Activated CD4-positive, alpha-beta T cell treated with anti-CD3 and anti-CD28 coated beads, Interleukin-2, Interleukin-6, amounts not matched to agents 100 ng/mL and 50 ng/mL, durations not matched to agents 16 hours and 8 hours (primary cell): ENCODE measurements at places on chromosomes 7 and 10.

GRCh38 chr7:48667407-48667806 lies 256.9 kb upstream of the CDC14C start:
- DNase-seq, result no peak

DNA sequence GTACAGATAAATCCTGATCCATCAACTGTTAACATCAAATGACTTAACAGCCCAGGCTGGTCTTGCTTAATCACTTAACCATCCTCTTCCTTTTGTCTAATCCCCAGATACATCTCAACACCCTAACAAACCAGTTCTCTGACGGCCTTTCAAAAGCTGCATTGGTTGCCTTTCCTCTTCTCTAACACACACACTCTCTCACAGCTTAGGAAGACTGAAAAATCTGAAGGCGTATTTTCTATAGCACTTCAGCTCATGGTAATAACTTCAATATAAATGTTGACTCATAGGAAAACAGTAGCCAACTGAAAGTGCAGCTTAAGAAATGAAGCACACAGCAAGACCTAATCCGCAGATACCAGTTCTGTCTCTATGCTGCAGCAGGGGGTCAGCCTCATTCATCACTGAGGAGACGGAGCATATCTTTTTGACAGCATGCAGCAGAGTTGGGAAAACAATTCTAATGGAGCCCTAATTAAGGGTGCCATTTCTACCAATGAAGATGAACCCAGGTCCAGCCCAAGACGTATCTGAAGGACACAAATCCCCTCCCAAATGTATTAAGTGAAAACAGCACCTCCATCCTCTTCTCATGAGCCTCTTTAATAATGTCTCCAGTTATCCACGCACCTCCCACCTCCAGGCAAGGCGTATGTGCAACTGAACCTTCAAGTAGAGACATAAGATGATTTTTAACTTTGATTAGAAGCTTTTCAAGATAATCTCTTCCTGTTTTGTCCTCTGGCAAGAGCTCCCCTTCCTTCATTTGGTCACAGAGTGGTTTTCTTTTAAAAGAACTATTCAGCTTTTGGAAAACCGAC lies 211.7 kb upstream of the NFE2L3 start:
- DNase-seq, result no peak

DNA sequence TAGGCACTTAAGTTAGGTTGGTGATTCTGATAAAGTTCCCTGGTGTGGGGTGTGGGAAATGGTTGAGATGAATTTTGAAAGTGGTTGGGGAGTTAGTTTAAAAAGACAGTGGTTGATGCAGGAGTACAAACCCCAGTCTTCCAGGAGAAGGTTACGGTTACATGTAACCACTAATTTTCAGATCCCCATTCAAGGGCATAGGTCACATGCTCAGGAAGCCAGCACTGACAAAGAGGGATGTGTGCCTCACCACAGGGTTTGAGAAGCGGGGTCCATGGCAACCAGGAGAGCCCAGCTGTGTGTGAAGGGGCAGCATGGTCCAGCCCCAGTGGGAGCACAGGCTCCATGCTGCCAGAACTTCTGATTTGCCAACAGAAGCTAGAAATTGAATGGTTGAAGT lies 144.2 kb downstream of the MDFIC start:
- no peak for DNase-seq

DNA sequence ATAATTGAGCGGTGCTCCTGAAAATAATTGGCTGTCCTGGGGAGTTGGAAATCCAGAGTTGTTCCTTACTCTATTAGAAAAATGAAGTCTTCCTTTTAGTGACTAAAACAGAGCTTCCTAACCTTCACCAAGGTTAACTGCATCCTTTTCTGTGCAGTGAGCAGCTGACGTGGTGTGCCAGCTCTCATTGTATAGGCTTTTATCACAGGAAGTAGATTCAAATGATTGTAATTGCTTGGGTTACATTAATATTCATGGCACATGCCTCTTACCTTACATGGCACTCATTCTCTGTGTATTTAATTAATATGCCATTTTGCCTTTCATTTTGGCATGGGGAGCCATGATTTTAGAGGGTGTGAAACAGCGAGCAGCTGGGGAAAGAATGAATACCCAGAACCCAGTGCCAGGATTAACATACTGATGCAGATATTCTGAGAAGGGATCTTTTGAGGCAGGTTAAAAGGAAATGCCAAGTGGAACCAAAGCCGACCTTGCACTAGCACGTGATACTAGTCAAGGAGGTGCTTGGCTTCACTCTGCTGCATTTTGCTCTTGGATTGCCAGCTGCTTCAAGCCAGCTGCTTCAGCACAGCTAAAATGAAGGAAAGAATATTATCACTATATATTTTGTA lies 115.3 kb downstream of the ST7 start:
- DNase-seq, result peak; percentile 7

- no peak for DNase-seq
Observed at GRCh38 chr10:107919626-107920235, 755.2 kb upstream of the SORCS1 start.

DNA sequence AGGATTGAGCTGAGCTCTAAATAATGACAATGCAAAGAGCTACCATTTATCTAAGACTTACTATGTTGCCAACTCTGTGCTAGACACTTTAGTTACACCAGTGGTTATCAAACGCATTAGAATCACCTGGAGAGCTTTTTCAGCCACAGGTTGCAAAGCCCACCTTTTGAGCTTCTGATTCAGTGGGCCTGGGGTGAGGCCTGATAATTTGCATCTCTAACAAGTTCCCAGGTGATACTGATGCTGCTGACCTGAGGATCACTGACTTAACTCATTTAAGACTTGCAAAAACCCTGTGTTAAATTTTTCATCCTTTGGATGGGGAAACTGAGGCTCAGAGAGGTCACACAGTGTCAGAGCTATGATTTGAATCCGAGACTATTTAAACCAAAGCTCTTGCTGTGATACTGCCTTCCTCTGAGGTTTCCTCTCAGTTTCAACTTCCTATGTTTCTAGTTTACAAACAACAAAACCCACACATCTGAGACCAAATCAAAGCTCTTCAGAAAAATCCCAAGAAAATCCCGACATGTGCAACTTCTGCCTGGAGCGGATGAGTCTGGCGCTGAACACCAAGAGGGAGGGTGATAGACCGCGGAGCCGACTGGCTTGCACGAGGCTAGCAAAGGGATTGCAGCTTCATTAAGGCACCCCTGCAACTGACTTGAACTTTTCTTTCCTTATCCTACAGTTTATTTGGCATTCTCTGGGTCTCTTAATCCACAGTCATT lies 124.9 kb downstream of the CYP26A1 start:
- no peak for DNase-seq

GRCh38 chr10:6561552-6561951 lies 18.5 kb downstream of the PRKCQ start:
- no peak for DNase-seq

DNA sequence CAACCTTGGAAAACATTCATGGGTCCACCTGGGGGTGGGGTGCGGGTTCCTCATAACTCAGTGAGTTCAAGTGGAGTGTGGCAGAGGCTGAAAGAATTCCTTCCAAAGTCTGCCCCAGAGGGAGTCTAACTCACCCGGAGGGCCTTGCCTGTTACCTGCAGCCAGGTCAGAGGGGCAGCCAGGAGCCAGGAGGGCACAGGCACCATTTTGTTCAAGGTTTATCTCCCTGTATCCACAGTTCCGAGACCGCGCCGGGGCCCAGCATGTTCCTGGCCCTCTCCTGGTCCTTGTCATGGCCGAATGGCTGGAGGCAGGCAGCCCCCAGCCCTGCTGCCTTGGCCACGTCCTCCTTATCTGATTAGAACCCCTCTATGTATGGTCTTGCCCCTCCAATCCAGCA lies 11.4 kb upstream of the DOCK1 start:
- no peak for DNase-seq

DNA sequence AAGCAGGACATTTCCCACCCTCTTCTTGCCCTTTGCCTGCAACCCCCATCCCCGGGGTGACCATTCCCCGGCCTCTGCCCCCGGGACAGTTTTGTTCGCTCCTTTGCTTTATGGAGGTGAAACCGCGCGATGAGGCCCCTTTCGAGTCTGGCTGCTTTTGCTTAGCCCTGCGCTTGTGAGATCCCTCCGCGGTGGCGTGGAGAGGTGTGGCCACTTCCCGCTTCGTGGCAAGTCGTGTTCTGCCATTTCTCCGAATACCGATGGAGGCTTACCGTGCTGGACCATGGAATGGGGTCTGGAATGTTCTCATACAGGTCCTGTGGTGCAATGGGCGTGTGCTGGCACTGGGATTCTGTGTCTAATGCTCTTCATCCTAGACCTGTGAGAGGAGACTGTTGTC lies 106.7 kb downstream of the LHPP start:
- DNase-seq, result no peak

DNA sequence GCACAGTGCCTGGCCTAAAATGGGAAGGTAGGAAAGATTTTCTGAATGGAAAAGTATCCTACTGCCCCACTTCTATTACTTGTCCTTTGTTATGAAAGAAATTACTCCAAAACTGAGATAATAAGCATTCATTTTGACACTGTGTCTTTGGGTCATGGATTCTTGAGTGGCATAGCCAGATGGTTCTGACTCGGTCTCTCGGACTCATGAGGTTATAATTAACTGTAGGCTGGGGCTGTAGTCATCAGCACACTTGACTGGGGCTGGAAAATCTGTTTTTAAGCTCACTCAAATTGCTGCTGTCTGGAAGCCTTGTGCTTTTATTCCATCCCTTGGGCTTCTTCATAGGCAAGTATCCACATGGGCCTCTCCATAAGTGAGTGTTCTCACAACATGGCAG lies 160.5 kb downstream of the VTI1A start:
- DNase-seq, result no peak

GRCh38 chr10:131983780-131984179 lies 2.1 kb upstream of the BNIP3 start:
- DNase-seq, result no peak

DNA sequence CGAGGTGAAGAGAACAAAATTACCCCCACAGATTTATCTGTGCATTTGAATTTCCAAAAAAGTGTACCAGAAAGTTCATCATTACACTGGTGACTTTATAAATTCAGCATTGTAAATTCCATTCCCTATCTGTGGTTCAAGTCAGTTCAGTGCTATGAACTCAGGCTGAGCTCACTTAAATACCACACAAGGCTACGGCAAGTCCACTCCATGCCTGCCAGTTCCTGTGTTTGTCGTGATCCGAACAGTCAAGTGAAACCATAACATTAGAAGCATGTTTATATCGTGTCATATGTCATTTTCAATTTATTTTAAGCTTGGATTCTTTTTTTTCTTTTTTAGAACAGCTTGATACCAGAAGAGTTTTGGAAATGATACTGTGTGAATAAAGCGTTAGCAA lies 14.8 kb downstream of the MBL2 start:
- DNase-seq, result no peak

- no peak for DNase-seq
Observed at GRCh38 chr7:95213809-95214492, 110.4 kb downstream of the PON1 start.

- DNase-seq, result no peak
Observed at GRCh38 chr10:124474514-124475070, 13.0 kb downstream of the LHPP start.

DNA sequence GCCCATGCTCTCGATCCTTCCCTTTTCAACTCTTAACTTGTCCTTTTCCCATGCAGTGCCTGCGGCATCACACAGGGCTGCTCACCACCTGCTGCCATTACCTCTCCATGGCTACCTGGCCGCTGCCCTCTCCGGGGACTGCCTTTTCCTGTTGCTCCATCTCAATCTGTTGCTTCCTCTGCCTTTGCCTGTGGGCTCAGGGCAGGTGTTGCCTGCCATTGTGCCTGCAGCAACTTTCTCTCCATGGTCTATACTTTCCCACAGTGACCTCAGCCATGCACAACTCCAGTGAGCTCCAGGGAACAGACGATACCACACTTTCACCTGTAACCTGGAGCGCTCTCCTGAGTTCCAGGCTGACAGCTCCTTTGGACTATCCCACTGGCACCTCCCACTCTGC lies 3.2 kb downstream of the DNAJB12 start:
- DNase-seq, result no peak

GRCh38 chr7:91239171-91239604 lies 25.0 kb upstream of the FZD1 start:
- DNase-seq, result no peak

DNA sequence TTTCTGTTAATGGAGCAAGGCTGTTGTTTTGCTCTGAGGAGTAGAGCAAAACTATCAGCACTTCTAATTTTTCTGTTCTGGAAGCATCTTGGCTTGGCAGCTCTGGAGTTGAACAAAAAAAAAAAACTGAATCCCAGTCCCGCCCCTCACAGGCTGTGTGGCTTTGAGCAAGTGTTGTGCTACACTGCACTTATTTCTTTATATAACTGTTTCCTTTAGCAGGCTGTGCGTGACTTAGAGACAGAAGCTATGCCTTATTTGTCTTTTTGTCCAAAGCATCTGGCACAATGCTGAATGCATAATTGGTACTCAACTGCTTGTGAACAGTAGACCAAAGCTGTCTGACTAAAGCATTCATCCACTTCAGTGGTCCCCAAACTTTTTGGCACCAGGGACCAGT lies 96.1 kb downstream of the AMPH start:
- DNase-seq, result no peak

- DNase-seq, result peak; percentile 36
Observed at GRCh38 chr7:141073641-141074161, at the start of gene TMEM178B. TSS of gene TMEM178B (plus strand) at chr7:141074064.

DNA sequence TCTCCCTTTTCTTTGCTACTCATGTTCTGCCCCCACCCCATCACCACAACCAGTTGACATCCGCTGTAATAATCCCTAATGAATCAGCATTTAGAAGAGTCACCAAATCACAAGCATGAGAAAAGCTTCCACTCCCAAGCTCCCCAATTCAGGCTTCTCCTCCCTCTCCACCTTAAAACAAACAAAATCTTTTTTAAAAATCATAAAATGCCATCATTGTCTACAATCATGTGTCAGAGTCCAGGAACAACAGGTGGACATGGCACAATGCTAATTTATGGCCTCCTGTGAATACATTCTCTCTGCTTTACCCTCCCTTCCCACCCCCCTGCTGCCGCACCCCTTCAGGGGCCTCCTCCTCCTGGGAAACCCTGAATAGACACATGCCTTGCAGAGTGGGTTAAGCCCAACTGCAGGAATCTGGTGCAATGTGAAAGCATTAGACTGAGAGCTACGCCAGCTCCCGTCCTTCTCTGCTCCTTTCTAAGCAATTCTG lies 3.7 kb downstream of the LRRC4 start:
- no peak for DNase-seq

DNA sequence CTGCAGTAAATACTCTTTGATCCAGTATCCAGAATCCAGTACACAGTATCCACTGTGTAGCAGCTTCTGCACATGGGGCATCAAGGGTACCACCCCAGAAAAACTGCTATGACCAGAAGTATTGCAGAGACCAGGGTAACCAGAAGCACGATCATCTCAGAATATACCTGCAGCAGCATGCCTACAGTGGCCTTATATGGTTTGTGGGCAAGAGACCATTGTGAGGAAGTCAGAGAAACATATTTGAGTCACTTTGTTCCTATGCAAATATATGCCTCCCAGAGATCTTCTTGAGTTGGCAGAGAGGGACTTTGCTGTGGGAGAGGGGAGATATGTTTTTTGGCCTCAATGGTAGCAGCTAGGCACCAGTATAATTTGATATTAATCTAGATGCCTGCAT lies 206.4 kb upstream of the LRRTM3 start:
- DNase-seq, result no peak

DNA sequence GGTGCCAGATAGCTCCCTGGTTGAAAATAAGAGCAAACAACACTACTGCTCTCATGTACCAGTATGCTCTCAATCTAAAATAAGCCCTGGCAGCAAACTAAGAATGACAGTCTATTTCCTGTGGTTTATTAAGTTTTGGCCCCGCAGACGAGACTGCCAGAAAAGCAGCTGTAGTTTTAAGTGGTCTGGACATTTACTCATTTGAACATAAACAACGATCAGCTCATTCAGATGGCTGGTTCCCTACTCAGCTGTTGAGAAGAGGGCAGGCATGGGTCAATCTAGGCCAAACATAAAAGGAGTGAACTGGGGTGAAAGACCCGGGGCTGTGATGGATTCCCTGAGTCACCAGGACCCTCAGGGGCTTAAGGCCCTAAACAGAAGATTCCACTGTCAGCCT lies 4.5 kb downstream of the TRIL start:
- no peak for DNase-seq
